ENCODE measurements at places on chromosomes 3 and 15.

- no peak for DNase-seq
These were observed 60.0 kb upstream of the TRPC1 start for GRCh38 chr3:142663865-142664264.

GRCh38 chr3:178512647-178513046, 23.6 kb upstream of the KCNMB2 start:
- DNase-seq = no peak

DNA sequence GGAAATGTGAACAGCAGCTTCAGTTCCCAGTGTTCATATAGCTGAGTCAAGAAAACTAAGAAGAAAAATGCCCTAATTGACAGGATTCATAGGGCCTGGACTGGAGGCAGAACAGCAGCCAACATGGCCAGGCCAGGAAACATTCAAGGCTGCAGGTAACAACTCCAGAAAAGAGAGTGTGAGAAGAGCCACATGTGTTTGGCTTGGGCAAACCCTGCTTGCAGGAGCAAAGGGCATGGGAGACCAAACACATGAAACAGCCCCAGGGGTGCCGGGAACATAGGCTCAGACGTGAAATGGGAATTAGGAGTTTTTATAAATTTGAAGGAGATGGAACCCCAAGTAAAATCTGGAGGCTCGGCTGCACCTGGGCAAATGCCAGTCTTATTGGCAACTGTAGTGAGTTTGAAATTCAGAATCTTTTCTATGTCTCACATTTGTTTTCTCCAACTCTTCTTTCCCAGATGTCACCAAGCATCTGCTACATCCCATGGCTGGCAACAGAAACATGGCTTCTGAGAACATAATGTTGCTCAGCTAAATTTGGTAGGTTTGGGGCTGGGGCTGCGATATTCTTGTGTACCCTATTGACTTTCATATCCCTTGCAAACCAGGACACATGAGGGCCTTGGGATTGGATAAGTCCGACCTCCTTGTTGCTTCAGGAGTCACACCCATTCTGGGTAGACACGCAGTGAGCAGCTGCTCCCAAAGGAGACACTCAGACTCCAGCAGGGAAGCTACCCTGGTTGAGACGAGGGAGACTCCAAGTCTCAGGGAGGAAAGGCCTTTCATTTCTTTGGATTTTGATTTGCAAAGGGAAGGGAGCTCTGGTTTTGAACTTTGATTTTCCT, 98.9 kb upstream of the CLSTN2 start:
- no peak for DNase-seq

DNA sequence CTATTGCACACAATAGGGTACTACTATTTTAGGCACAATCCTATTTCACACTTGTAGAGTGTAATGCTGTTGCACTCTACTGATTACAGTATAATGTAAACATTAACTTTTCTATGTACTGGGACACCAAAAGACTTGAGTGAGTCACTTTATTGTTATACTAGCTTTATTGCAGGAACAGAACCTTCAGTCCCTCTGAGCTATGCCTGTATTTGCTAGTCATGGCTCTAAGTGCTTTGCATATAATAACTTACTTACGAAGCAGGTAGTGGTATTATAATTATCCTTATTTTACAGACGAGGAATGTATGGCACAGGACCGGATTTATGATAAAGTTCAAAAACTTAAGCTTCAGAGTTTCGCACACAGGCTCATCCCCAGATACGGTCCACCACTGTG, 106.6 kb upstream of the SLC6A6 start:
- no peak for DNase-seq

- DNase-seq = no peak
These were observed 58.5 kb upstream of the SAMMSON start for GRCh38 chr3:69941037-69941436.

- peak; percentile 76 for DNase-seq
These were observed 65.6 kb downstream of the RHCG start for GRCh38 chr15:89430530-89431341.

DNA sequence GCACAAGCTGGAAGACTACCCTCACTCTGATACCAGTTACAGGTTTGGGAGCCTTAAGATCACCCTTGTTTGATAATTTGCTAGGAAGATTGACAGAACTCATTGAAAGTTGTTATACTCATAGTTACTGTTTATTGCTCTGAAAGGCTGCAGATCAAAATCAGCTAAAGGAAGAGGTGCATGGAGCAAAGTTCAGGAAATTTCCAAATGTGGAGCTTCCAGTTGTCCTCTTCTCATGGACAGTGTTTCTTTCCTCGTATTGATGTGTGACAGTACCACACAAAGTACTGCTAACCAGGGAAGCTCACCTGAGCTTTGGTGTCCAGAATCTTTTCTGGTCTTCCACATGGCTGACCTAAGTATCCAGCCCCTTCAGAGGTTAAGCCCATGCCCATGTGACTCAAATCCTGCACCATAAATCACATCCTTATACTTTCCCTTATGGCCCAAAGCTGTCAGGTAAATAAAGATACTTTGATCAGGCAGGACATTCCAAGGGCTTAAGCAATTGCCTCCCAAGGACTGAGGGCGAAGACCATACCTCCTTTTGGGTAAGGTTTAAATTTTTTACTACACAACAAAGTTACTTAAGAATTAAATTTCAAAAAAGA, 93.1 kb upstream of the ZBED2 start:
- DNase-seq = no peak

- no peak for DNase-seq
These were observed 34.3 kb upstream of the ANKDD1A start for GRCh38 chr15:64877435-64877834.

GRCh38 chr3:137511655-137512054, 252.5 kb upstream of the SOX14 start:
- DNase-seq = no peak

GRCh38 chr3:9687514-9687913, 16.1 kb upstream of the CPNE9 start:
- DNase-seq = no peak

GRCh38 chr3:61524933-61525332, 36.4 kb upstream of the PTPRG start:
- DNase-seq = no peak

- no peak for DNase-seq
These were observed 78.2 kb downstream of the DAPK2 start for GRCh38 chr15:63968122-63968524.

- no peak for DNase-seq
These were observed 53.5 kb downstream of the PFN2 start for GRCh38 chr3:149917124-149917667.

- no peak for DNase-seq
These were observed 8.5 kb downstream of the PPCDC start for GRCh38 chr15:75031848-75032247.

DNA sequence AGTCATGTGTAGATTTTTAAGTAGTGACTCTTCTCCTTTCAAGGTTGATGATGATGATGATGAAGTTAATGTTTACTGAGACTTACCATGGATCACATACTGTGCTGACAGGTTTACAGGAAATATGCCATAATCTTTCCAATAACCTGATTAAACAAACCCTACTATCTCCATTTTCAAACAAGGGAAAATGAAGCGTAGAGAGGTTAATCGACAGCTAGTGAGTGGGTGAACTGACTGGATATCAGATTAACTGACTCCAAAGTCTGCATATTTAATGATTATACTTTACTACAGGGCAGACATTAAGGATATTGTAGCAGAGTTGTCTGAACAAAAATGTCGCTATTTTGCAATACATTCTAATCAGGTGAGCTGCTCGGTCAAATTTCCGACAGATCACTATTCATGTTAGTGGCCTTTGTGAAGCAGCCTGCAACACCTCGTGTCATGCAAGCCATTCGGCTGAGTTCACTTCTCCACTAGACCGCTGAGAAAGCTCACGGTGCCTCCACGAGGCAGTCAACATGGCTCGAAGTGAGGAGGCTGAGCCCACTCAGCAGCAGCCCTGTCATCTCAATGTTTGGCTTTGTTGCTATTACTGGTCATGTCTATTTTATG, 264.2 kb downstream of the NFKBIZ start:
- DNase-seq = no peak

- no peak for DNase-seq
These were observed 1202.3 kb downstream of the NSUN3 start for GRCh38 chr3:95265129-95265528.

GRCh38 chr3:169871129-169871886, 1.6 kb upstream of the LRRC31 start:
- no peak for DNase-seq

DNA sequence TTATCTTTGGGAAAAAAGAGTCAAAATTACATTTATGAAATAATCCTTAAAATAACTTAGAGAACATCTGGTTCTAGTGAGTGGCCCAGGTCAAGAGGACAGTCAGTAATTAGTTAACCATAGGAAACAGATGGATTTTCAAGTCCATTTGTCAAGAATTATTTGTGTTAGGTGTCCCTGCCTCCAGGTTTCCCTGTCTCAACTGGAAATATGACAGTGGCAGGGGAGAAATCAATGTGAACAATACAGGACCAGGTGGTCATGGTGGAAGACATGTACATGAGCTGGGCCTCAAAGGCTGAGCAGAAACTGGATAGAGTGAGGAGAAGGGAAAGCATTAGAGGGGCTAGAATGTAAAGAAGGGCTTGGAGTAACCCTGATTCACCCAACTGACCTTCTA, 372.6 kb downstream of the VPS13C start:
- no peak for DNase-seq

DNA sequence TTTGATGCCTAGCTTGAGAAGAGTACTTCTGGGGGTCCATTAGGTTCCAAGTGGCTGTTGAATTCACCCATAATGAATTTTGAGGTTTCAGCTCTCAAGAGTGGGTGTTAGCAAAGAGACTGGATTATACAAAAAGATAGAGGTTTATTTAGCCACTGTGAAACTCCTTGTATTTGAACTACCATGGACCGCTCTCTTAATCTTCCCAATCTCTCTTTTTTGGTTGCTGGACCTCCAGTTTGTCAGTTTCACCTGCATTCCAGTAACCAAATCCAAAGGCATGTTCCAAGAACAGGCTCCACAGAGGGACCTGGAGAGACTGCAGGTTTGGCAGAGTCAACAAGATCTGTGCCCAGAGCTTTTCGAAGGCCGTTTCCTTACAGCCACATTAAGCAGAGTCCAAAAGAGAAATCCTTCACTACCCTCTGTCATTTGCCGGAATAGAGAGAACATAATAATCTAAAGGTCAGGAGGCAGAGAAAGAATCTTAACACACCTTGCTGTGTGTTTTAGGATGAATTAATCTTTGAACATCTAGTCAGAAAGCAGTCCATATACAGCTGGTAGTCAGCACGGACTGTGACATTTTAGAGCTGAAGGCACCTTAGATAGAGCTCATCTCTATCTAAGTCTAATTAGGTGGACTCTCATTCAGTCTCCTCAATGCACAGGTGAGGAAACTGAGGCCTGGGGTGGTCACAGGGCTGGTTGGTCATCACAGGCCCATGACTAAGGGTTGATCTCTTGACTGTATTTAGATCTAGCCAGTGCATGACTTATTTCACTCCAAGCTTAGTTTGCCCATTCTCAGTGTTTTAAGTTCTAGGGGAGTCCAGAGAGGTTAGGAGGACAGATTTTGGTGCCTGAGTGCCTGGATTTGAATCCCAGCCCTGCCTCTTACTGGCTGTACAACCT, 1.3 kb downstream of the ABHD2 start:
- DNase-seq = no peak
